Thyroid gland (tissue), 4 donors: ENCODE measurements at places on chromosomes 1 and 21. TPM values are rescaled to one million over a fixed set of nuclear protein-coding genes. Genes with fewer than 3 reads are reported as not detected.

DNA sequence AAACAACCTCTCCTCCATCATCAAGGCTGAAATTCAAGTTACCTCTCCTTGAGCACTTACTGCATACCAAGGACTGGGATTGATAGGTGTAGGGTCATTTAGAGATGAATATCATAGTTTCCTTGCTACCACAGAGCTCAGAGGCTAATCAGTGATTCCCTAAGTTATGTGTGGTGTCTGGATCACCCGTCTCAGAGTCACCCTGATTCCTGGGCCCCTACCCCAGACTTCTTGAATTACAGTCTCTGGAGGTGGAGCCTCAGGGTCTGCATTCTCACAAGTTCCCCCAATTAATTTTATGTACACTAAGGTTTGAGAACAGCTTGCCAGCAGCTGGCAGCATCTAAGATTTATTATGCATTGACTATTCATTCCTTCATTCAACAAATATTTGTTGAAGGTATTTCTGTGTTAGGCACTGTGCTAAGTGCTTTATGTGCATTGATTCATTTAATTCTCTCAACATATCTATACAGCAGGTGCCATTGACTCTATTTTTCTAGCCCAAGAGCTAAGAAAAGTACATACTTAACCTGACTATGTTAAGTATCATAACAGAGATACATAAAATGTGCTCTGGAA lies 182.9 kb upstream of the FGGY start:
- DNase-seq = no peak
- H3K27ac ChIP-seq = no peak overlapping the region
- H3K4me1 ChIP-seq = no peaks in the 10 kb centered on the region

- H3K36me3 ChIP-seq = no peaks in the 10 kb centered on the region
- H3K4me3 ChIP-seq = no peak overlapping the region
- H3K27ac ChIP-seq = no peak overlapping the region
- peaks cover 25% of the 10 kb centered on the region for H3K4me1 ChIP-seq
- no peak for DNase-seq
These were observed 291.8 kb upstream of the USP24 start for GRCh38 chr1:55506740-55507577.

SGIP1 gene
- 18.7 TPM for total RNA-seq

AJAP1 gene
- 1.6 TPM for total RNA-seq

PDPN gene
- total RNA-seq = 3.9 TPM
